ENCODE measurements at places on chromosomes 16 and 17. TPM values are rescaled to one million over a fixed set of nuclear protein-coding genes. Genes with fewer than 3 reads are reported as not detected.

- DNase-seq: peak; percentile 84
Measured at GRCh38 chr16:81445143-81445961, 744 bp downstream of the CMIP start.

DNA sequence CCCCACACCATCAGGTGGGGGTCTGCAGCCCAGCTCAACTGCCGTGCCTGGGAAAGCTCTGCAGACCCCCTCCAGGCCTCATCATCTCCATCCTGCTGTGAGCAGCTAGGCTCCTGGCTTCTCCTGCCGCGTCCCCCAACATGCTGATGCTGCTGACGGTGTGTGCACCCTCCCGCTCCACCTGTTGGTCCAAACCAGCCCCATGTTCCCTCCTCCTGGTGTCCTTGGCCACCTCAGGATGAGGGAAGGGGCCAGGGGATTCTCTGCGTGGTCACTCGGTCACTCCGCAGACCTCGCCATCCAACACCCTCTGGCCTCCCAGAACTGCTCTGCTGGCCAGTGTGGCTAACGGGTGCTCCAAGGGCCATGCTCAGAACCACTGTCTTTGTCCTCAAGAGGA lies 368.6 kb downstream of the FOXL1 start:
- DNase-seq: peak; percentile 47

DNA sequence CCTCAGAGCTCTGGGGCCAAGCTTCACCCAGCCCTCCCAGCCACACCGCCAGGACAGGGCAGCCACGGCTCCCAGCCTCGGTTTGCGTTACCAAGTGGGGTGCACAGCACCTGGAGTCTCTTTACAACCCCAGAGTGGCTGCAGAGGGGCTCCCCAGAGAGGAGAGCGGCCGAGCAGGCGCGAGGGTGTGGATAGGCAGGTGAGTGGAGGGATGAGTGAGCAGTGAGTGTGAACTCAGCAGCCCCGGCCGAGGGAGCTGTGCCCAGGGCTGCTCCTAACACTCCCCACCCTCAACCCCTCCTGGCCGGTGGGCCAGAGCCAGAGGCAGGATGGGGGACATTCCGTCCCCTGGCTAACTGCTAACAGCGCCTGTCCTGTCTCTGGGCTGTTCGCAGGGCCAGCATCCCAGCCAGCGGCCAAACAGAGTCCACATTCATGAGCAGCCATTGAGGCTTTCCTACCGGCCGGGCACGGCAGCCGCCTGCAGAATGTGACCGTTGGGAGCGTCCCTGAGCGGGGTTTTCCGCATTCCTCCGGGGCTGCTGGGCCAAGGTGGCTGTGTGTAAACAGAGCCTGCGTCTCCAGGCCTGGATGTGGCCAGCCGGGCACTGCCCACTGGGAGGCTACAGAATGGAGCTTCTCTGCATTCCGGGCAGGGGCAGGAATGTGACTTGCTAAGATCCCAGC lies 5.3 kb downstream of the ZNF469 start:
- peak; percentile 90 for DNase-seq

DNA sequence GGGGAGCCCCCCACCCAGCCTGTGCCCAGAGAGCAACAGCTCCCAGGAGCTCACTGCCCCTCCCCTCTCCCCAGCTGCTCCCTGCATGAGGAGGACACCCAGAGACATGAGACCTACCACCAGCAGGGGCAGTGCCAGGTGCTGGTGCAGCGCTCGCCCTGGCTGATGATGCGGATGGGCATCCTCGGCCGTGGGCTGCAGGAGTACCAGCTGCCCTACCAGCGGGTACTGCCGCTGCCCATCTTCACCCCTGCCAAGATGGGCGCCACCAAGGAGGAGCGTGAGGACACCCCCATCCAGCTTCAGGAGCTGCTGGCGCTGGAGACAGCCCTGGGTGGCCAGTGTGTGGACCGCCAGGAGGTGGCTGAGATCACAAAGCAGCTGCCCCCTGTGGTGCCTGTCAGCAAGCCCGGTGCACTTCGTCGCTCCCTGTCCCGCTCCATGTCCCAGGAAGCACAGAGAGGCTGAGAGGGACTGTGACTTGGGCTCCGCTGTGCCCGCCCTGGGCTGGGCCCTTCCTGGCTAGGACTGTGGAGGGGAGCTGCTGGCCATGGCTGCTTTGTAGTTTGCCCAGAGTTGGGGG lies 584 bp downstream of the TCAP start:
- no peak for DNase-seq

The GLYR1 gene
- 85.7 TPM for total RNA-seq

DNA sequence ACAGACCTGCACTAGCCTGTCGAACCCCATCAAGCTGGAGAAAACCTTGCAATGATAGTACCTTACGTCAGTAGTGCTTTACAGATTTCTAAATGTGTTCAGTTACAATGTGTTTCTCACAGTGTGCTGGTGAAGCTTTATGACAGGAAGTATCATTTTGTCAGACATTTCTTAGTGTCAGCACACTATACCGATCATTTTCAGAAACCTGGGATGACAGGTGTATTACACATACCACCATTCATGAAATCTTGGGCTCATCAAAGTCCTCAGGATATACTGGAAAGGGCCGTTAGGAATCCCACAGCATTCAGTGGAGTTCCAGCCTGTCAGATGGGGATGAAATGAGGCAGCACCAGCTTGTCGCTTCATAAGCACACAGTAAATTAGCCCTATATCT lies 27.3 kb downstream of the TTC19 start:
- DNase-seq: no peak

DNA sequence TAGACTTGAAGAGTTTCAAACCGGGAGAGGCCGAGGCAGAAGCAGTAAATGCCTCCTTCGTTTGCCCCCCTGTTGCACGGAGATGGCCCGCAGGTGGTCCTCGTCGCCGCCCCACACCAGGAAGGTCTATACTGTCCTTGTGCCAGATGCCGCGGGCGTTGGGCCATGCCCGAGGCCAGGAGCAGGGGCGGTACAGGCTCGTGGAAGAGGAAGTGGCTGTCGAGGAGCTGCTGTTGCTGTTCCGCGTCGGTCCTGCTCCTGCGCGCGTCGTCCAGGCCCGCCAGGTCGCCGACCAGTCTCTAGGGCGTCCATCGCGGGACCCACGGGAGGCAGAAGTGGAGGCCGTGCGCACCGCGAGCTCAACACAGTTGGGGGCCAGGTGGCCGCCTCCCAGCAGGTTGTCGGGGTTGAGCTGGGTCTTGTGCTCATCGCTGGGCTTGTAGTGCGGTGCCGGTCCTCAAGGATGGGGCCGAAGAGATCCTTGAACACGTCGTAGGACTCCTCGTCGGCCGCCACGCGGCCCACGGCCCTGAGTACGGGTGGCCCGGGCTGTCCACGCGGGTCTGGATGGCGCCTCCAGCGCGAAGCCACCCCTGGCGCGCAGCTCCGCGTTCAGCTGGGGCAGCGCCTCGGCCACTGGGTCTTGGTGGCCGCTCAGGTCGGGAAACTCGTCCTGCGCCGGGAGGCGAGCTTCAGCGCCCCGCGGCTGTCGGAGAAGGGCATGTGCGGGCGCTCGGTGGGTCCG lies 13.1 kb upstream of the C16orf87 start:
- DNase-seq: peak; percentile 68

DNA sequence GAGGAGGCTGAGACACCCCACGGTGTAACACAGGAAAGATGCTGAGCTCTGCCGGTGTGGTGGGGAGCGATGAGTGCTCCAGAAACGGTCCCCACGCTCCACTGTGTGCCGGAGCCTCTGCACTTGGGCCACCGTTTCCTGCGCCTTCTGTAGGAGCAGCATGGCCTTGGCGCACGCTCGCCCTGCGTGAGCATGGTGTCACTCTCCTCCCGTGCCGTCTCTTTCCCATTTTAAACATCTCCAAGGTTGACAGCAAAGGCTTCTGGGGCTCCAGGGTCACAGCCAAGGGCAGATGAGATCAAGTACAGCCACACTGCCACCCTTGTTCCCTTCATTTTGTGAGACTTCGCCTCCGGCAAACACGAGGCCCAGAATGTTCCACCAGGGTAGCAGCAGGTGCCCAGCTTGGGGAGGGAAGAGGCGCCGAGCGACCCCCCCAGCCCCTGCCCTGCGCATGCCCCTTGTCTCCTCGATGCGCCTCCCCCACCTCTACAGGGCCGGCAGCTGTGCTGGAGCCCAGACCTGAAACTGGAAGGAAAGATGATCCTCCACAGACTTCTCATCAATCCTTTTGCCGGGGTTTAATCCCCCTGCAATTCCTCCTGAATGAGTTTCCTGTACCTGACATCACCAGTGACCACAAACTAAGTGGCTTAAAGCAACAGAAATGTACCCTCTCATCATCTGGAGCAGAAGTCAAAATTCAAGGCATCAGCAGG lies 19.9 kb upstream of the OSGIN1 start:
- no peak for DNase-seq

GRCh38 chr17:63675607-63676546 lies 24.0 kb downstream of the LIMD2 start:
- DNase-seq: peak; percentile 83

The KCNG4 gene
- total RNA-seq: not detected

DNA sequence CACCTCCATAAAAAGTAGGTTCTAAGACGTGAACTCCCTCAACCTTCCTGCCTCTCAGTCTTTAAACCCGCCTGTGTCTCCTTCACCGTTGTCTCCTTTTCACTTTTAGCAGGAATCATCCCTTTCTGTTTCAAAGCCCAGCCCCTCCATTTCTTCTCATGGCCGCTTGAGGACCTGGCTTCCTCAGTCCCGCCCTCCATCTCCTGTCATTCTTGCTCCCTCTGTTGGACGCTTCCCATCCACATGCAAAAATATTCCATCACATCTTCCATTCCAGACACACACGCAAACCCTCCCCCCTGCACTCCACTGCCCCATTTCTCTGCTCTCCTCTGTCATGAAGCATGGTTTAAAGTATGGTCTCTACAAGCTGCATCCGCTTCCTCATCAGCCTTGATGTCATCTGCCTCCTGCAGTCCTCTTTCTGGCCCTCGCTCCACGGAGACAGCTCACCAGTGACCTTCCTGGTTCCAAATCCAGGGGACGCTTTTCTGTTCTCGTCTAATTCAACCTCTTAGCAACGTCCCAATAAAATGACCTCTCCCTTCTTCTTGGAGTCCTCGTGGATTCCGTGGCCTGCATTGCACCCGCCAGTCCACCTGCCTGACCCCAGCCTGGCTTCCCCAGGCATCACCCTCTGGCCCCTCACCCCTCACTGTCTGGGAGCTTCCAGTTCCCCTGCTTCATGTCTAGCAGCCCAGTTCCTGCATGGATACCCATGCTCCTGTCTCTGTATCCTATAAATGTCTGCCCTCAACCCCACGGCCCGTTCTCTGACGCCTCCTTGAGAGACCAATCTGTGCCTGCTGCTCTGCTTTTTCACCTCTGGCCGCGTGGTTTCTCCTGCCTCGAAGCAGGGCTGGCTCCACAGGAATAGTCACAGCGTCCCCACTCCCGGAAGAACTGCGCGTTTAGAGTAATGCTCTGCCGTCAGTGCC lies 26.2 kb downstream of the ANKRD40 start:
- DNase-seq: peak; percentile 47

GRCh38 chr16:71289732-71290062 lies 495 bp upstream of the CMTR2 start:
- no peak for DNase-seq

The VAT1L gene
- 0.32 TPM for total RNA-seq

GRCh38 chr16:51849715-51850114 lies 697.2 kb downstream of the TOX3 start:
- DNase-seq: no peak

The MILR1 gene
- total RNA-seq: 17.9 TPM

DNA sequence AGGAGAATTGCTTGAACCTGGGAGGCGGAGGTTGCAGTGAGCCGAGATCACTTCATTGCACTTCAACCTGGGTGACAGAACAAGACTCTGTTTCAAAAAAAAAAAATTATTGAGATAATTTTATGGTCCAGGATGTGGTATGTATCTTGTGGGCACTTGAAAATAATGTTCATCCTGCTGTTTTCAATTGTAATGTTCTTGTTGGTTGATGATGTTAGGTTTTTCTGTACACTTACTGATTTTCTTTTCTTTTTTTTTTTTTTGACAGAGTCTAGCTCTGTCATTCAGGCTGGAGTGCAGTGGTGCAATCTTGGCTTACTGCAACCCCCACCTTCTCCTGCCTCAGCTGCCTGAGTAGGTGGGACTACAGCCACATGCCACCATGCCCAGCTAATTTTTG lies 29.7 kb downstream of the TBX21 start:
- DNase-seq: no peak

- DNase-seq: peak; percentile 95
Measured at GRCh38 chr17:17496189-17497064, at the start of gene RASD1. Gene RASD1, minus strand, starts transcription at chr17:17496395. Its CDS starts 214 bp downstream, at chr17:17496181.

The CLEC18C gene
- total RNA-seq: not detected

DNA sequence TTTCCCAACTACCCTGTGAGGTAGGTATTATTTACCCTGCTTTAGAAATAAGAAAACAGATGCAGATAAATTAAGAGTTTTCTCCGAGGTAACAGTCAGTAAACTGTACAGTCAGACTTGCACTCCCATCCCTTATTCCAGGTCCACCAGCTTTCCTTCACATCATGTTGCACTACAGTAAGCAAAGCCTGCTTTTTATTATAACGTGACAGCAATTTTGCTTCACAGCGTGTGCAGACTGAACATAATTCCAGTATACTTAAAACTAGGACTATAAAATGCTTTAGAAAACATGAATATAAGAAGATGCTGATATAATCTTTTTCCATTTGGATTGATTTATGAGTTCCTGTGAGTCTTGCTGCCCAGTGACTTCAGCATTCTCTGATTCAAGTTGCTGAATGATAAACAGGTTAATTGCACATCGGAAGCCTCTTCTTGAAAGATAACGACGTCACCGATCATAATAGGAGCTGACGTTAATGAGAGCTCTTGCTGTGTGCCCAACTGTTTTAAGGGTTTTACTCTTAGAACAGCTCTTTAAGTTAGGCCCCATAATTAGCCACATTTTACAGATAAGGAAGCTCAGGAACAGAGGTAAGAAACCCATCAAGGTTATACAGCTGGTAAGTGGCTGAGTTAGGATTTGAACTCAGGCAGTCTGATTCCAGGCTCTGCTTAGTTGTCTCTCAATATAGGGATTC lies 1.4 kb downstream of the LIG3 start:
- DNase-seq: no peak

The BAHCC1 gene
- total RNA-seq: 23.3 TPM

GRCh38 chr17:43324205-43324893 lies 74.4 kb upstream of the ARL4D start:
- DNase-seq: no peak

DNA sequence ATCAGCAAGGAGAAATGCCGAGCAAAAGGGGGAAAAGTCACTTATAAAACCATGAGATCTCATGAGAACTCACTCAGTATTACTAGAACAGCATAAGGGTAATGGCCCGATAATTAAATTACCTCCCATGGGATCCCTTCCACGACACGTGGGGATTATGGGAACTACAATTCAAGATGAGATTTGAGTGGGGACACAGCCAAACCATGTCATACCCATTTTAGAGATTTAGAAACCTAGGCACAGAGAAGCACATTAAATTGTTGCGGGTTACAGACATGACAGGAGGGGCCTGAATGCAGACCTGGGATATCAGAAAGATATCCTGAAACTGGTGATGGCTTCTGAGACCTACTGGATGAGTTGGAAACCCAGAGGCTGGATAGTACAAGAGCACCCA lies 20.1 kb downstream of the ARHGAP17 start:
- no peak for DNase-seq

GRCh38 chr17:29394761-29395160 lies 4.6 kb downstream of the TAOK1 start:
- DNase-seq: no peak

GRCh38 chr17:75124041-75124818 lies 7.3 kb downstream of the NT5C start:
- DNase-seq: peak; percentile 74

Data from upper lobe of right lung (tissue), 1 donor.